ENCODE measurements at places on chromosomes 1 and 21. TPM values are rescaled to one million over a fixed set of nuclear protein-coding genes. Genes with fewer than 3 reads are reported as not detected.
A peak's percentile ranks its signal among the peaks of the same experiment; 100 is the strongest.

GRCh38 chr1:184390889-184391288, 4.1 kb downstream of the C1orf21 start:
- DNase-seq: no peak

DNA sequence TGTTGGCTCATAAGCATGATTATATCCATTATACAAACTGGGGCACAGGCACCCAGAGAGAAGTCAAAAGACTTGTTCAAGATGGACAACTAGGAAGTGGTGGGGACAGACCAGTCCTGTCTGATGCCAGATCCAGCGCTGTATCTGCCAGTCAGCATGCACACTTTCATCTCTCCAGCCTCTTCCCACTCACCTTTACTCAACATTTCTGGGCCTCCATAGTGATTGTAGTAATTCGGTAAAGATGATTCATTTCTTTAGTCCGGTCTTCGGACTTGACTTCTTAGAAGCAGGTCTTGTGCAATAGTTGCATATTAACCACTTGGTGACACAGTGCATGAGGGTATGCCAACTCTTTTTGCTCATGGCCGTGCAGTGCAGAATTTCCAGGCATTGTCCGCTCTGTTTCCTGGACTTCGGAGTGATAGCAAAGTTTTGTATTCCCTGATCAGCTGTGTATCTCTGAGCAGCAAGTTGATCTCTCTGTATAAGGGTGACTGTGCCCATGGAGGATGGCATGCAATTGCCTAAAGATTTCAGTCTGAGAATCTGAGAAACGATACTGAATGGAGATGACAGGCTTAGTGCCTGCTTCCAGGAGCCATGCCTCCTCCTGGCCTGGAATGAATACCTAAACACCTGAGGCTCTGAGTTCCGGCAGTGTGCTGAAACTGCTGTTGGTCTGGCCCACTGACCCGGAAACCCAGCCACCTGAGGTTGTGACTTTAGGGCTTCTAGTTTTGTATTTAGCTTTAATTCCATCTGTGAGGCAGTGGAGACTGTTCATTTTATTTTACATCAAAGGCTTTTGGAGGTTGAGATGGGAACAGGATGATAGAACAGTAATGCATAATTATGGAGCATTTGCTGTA, 39.0 kb downstream of the GALNT2 start:
- no peak for DNase-seq

DNA sequence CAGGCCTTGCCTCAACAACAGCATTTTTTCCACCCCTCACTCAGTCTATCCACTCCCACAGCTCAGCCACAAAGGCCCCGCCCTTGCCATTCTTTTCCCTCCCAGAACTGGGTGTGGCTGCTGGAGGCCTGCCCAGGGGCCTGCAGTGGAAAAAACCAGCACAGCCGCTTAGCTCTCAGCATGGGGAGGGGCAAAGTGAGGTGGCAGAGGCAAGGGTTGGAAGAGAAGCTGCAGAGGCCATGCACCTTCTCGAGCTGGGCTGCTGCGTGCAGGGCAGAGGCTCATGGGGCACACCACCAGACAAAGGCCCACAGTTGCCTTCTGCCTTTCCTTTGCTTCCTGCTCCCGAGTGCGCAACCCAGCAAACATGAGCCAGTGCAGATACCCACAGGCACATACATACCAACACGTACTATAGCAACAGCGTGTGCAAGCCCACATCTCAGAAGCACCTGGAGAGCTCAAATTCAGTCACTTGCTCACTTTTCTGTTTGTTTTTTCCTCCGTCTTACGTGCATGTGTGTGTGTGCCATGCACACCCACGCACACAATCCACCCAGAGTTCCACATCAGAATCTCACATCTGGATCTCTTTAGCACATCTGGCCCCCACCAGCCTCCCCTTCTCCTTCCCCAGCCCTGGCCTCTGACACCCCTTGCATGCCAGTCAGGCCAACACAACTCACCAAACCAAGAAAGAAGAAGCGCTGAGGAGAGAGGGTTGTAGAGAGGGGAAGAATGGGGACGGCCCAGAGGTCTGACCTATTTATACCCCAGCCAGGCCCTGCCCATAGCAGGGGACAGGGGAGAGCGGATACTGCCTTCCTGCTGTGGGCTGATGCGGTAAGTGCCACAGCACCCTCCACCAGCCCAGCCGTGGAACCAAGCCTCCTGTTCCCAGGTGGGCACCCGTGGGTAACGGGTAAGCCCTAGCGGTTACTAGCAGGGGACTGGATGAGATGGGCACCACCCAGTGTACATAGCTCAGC, at the start of gene S100A4:
TSS of gene S100A4 (minus strand) at position 740 of the 989 bp plus-strand sequence. CDS start 1,012 bp downstream, outside the sequence.
- DNase-seq: no peak

GRCh38 chr1:155012026-155012546, 9.5 kb downstream of the ZBTB7B start:
- DNase-seq: no peak

DNA sequence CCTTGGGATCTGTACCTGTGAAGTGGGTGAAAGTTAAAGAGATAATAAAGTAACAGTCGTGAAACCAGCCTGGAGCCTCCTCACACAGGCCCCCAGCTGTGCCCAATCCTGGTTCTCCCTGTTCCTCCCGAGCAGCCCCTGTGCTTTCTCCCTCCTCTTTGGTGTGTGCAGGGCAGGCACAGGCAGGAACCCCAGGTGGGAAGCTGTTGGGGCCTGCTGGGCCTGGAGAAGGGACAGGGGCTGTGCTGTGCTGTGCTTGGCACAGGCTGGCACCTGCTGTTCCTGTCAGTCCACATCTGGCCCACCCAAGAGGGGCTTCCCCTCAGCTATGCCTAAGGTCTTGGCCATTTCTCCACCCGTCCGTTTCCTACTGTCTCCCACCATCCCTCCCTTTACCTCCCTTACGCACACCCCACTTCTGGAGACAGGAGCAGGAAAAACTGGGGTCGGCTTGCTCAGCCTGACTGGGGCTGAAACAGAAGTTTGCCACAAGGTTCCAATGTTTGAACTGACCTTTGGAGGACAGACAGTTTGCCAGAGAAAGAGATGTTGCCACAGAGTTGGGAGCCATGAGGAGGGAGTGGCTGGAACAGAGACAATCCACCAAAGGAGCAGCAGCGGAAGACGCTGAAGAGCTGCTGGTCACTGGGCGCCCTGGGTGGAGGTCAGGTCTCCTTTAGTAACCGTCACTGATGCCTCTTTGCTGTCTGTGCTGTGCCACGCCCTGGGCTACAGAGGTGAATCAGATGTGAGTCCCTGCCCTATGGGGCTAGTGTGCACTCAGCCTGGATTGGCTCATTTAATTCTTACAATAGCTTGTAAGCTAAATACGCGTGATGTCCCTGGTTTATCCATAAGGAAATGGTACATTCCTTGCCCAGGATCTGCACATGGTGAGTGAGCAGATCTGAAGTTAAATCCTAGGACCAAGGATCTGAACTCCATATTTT, 18.8 kb upstream of the ARTN start:
- peak; percentile 92 for DNase-seq

- no peak for DNase-seq
Observed at GRCh38 chr21:17823846-17824245, 4.7 kb upstream of the C21orf91 start.

DNA sequence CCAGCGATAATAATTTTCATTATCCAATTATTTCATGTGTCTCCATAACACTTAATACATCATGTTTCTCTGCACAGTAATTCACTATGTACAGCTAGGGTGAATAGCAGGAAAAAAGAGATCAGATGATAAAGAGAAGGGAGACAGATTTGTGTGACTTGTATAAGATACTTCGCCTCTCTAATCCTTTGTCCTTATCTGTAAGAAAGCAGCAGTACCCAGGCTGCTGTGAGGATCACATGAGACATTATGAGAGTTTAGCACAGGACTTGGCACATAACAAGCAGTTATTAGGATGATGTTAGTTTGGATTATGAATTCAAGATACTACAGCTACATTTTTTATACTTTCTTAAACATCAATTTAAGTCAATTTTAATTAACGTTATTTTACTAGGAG, 6.3 kb downstream of the ERG start:
- DNase-seq: no peak

GRCh38 chr1:20368866-20369470, 78.3 kb downstream of the VWA5B1 start:
- no peak for DNase-seq

GRCh38 chr1:110542725-110543124, 23.8 kb upstream of the KCNA10 start:
- no peak for DNase-seq

GJA9 gene
- polyA plus RNA-seq: 0.38 TPM

GRCh38 chr1:76799700-76800099, 67.6 kb upstream of the ST6GALNAC5 start:
- no peak for DNase-seq
